Activated CD4-positive, alpha-beta memory T cell treated with anti-CD3 and anti-CD28 coated beads for 36 hours (primary cell): ENCODE measurements at places on chromosomes 2 and 18.

GRCh38 chr2:7904319-7904718 is 777.5 kb upstream of the ID2 start:
- no peak for DNase-seq

DNA sequence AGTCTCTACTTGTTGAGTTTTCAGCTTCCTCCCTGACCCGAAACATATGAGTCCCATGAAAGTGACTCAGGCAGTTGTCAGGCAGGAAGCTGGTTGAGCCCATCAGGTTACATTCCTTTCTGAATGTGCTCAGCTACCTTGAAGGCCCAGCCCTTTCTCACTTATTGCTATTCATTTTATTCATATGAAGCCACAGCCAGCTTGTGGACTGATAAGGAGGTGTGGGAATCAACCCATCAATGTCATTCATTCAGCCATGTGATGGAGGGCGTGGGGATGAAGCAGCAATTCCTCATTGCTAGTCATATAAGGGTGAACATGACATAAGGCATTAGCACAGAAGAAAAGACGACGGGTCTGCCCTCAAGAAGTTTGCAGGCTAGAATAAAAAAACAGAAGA is 5.3 kb upstream of the VPS4B start:
- peak; percentile 42 for DNase-seq

DNA sequence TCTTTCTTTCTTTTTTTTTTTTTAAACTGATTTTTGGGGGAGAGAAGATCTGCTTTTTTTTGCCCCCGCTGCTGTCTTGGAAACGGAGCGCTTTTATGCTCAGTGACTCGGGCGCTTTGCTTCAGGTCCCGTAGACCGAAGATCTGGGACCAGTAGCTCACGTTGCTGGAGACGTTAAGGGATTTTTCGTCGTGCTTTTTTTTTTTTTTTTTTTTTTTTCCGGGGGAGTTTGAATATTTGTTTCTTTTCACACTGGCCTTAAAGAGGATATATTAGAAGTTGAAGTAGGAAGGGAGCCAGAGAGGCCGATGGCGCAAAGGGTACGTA is 587 bp downstream of the MEIS1 start:
- DNase-seq = no peak

DNA sequence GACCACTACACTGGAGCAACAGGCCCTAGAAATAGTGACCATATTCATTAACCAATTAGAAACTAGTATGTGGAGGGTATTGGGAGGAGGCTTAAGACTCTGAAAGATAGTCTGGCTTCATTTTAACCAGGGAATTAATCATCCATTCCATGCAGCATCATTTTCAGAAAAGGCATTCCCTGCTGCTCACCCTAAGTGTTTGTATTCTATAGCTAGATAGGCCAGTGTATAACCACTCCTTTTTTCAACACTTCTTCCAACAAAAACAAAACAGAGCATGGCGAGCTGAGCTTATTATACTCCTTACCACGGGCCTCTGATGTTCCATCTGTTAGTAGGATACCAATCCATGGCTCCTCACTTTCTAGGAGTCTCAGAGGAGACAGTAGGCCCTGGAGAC is 112.0 kb upstream of the PKDCC start:
- no peak for DNase-seq

DNA sequence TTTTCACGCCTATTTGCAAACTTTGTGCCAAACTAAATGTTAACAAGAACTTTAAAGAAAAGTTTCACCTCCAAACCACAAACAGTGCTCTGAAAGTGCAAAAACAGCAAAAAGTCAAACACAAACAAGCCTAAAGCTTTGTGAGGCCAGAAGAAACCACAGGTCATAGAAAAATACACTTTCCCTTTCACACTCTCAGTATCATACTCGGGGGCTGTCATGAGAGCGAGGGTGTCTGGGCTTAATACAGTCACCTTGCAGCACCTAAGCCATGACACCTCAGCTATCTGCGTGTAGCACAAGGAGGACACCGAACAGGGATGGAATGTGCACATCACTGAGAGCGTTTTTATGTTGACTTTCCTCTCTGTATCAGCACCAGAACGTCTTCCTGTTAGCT is 26.6 kb upstream of the SEH1L start:
- DNase-seq = peak; percentile 61

DNA sequence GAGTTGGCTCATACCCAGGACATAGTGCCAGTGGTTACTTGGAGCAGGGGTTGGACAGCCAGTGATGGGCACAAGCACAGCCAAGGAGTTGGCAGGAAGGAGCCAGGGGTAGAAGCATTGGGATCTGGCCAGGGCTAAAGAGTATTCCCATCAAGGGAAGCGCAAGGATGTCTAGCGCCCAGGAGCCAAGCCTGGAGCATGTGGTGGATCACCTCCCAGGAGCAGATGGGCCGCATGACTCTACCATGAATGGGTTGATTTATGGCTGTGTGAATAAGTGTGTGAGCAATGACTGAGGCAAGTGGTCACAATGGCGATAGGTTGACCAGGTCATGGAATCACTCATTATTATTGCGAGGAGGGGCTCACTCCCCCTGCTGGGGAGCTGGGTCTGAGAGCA is 111.1 kb downstream of the FHOD3 start:
- no peak for DNase-seq

DNA sequence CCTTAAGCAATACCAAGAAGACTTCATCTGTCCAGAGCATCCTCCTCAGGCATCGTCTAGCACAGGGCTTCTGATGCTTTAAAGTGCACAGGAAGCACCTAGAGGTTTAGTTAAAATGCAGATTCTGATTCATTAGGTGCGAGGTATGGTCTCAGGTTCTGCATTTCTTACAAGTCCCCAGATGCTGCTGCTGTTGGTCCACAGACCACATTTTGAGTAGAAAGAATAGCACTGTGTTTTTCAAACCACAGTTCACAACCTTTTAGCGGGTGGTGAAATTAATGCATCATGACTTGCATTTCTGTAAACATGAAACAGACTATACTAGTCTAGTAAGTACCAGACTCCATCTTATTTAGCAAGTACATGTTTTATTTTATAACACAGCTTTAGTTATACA is 134.6 kb downstream of the TMEFF2 start:
- DNase-seq = no peak

GRCh38 chr2:28327956-28328922 is 64.4 kb upstream of the FOSL2 start:
- DNase-seq = no peak

DNA sequence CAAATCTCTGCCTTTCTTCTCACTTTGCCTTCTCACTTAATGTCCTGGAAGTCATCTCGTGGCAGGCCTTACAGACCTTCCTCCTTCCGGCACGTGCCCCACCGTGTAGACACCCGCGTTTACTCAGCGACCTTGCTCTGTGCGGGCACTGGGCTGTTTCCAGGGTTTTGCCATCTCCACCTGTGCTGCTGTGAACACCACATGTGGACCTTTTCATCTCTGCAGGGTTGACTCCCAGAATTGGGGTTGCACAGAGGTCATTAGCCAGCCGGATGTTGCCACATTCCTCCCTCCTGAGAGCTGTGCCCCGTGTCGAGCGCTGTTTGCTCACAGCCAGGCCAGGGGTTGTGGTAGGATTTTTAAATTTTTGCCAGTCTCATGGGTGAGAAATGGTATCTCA is 25.4 kb downstream of the KCNG2 start:
- DNase-seq = no peak

GRCh38 chr2:82320296-82320695 is 2015.7 kb upstream of the LRRTM1 start:
- no peak for DNase-seq

DNA sequence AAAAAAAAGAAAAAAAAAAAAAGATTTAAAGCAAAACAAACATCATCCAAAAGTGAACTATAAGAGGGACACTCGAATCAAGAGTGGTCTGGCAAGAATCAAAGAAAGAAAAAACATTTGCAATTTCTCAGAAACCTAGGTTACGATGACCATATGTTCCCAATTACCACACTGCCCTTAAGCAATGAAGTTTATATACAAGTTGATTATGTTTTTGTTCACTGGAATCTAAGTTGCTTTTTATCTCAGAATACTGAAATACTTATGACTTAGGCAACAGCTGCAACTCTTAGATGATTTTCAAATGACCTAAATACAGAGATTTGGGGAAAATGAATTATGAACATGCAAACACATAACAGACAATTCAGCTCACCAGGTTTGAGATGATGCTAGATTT is 597.1 kb upstream of the CHAC2 start:
- no peak for DNase-seq

GRCh38 chr2:158357699-158358098 is 98.9 kb downstream of the CCDC148 start:
- DNase-seq = no peak

GRCh38 chr18:58863539-58864145 is 1.0 kb upstream of the ZNF532 start:
- DNase-seq = peak; percentile 49

DNA sequence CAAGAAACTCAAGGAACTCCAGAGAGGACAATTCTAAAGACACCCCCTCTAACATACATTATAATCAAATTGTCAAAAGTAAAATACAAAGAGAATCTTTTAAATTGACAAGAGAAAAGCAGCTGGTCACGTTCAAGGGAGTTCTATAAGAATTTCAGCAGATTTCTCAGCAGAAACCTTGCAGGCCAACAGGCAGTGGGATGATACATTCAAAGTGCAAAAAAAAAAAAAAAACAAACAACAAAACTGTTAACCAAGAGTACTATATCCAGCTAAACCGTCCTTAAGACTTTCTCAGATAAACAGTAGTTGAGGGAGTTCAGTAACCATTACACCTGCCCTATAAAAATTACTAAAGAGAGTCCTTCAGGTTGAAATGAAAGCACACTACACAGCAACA is 33.9 kb downstream of the CCDC138 start:
- no peak for DNase-seq

DNA sequence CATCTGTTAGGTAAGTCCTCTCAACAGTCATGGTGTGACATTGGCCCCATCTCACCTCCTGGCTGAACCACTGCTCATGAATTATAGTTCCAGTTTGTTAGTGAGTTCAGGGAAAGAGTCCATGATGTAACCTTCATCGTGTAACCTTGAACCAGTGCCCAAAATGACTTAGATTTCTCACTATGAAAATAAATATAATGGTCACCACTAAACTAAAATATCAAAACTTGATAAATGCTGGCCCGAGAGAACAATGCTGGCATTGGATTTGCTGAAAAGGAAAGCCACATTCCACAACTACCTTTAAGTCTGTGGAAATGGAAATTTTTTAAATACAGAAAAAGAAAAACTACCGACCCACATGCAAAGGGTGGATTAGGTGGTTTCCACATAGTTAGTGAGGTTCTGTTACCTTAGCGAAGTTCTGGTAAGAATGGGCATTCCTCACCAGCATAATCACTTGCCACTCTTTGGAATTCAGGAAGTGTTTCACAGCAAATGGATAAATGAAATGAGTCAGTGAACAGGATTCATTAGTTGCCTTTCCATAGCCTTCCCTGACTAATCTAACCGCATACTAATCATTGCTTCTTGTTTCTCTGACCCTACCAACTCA is 133.9 kb upstream of the CTAGE1 start:
- no peak for DNase-seq

- DNase-seq = no peak
Measured at GRCh38 chr18:67783196-67783946, 266.9 kb upstream of the DSEL start.

GRCh38 chr2:180474716-180475115 is 467.6 kb upstream of the CWC22 start:
- DNase-seq = no peak

GRCh38 chr18:13809531-13810255 is 14.3 kb upstream of the MC5R start:
- DNase-seq = no peak

GRCh38 chr2:230790981-230791380 is 73.8 kb upstream of the ITM2C start:
- DNase-seq = no peak

GRCh38 chr18:38572554-38573111 is 1007.0 kb upstream of the CELF4 start:
- DNase-seq = no peak

GRCh38 chr2:38690499-38691420 is 24.8 kb downstream of the GALM start:
- DNase-seq = peak; percentile 50

GRCh38 chr2:85972355-85972754 is 83.6 kb upstream of the ST3GAL5 start:
- no peak for DNase-seq

GRCh38 chr2:226868331-226869162 is 32.7 kb downstream of the RHBDD1 start:
- no peak for DNase-seq

- no peak for DNase-seq
Measured at GRCh38 chr18:56568986-56569385, 69.4 kb downstream of the TXNL1 start.

DNA sequence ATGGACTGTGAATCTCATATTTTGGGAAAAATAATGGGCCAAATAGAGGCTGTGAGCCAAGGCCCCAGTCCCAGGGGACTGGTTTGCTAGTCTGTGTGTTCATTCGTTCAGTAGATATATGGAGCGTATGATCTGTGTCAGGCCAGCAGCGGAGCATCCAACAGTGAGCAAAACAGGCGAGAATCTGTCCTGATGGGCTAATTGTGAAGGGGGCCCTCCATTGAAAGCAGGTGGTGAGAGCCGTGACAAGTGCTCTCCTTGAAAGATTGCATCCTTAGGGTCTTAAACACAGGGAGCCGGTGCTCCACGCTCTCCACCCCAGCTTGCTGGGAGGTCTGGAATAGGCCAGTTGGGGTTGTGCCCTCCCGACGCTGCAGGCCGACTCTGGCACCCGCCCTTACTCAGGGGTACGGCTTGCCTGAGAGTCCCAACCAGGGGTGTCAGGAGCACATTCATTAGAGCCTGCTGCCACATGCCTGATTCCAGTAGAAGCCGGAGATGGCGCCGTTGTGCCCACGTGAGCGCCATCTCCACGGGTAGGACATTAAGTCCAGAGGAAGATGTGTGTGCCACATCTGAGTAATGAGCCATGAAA is 213.3 kb downstream of the SH3RF3 start:
- DNase-seq = no peak

GRCh38 chr2:174180165-174180724 is 68.1 kb downstream of the OLA1 start:
- no peak for DNase-seq

GRCh38 chr2:148814860-148815419 is 60.1 kb upstream of the KIF5C start:
- DNase-seq = no peak

- no peak for DNase-seq
Measured at GRCh38 chr2:168500516-168500915, 44.4 kb downstream of the CERS6 start.

DNA sequence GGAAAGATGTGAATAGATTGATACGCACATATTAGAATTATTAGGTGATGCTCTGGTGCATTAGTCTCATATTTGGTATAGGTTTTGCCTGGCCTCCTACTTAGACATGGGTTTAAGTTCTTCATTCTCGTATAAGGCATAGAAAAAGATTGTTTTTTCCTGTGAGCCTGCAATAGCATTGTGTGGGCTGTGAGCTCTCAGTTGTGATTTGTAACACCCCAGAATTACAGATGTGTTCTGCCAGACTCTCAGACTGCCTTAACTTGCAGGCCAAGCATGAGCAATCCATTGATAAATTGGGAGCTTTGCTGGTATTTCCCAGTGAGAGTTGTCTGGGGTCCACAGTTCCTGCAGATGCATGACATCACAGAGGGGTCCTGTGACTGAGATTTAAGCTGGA is 95.7 kb downstream of the MAPRE2 start:
- no peak for DNase-seq
